ENCODE measurements at places on chromosomes 13 and 19.

- DNase-seq = no peak
Observed at GRCh38 chr13:19267746-19268145, 86.1 kb upstream of the TUBA3C start.

DNA sequence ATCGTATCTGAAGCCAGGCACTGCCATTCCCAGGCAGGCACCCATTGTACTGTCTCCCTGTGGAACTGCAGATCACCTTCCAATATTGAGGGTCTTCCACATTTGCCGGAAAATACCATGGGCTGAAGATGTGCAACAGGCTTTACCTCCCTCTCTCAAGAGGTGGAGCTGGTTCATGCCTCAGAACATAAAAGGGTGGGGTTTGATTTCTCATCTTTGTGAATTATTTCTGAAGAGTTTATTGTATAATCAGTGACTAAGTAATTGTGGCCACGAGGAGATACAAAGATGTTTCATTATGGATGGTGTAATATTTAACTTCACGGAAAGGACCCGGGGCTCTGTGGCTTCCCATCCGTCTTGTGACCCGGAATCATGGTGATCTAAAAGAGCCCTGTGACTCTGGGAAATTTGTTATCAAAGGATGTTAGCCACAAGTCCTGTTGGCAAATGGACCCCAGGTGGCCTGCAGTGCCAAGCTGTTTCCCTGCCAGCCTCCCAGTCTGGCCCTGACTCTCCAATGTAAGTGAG, 230.5 kb downstream of the LACC1 start:
- no peak for DNase-seq

DNA sequence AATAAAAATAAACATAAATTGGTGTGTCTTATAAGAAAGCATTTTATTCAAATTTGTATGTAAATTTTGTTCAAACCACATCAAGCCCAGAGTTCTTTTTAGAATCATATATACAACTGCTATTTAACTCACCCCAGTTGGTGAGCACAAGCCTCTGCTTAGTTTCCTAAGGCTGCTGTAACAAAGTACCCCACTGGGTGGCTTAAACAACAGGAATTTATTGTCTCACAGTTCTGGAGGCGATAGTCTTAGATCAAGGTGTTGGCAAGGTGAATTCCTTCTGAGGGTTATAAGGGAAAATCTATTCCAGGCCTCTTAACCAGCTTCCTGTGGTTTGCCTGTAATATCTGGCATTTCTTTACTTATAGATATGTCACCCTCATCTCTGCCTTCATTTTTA, 1133.5 kb downstream of the OLFM4 start:
- no peak for DNase-seq

DNA sequence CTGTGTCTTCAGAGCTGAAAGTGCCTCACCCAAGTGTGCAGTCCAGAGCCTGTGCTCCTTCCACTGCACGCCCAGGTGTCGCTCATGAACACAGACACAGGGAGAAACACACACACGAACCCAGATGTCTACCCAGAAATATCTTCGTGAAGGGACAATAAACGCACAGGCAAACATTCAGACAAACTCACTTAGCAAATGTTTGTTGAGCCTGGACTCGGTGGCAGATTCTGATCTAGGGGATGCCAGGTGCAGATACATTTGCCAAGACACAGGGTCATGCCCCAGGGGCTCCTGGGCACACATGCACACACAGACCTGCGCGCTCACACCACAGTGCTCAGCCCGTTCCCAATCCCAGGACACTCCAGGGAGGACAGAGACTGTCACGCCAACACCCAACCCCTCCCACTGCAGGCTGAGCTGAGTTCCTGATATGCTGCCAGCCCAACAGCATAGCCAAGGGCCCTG, 31.9 kb downstream of the SCGB2B2 start:
- DNase-seq = no peak

- no peak for DNase-seq
Observed at GRCh38 chr19:704447-704741, 4.3 kb upstream of the PALM start.

GRCh38 chr13:45269204-45269603, 68.4 kb upstream of the KCTD4 start:
- DNase-seq = no peak

DNA sequence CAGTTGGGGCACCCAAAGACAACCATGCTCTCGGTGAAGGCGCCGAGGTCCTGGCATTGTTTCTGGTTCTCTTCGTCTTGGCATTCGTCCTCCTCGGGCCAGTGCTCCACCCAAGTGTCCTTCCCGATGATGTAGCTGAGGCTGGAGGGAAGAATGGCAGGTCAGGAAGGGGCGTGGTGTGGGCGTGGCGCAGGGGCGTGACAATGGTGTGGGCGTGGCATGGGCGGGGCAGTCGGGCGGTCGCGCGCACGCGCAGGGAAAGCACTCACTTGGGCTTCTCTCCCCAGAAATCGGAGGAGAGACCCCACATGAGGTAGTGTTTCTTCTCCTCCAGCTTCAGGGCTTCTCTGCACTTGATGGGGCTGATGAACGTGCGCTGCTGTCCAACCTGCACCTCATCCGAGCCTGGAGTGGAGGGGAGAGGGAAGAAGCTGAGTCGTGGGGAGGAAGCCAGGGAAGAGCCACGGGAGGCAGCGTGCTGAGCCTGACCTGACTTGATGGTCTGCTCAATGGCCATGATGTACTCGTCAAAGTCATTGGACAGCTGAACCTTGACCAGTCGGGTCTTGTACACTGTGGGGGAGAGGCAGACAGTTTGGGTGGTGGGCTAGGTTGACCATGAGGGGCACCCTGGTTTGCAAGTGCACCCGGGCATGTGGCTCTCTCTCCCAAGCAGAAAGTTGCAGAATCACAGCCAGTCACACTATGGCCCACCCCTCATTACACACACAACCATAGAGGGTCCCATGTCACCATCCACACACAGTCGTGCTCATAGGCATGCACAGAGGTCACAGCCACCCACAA, 8.1 kb upstream of the TNFSF14 start:
- DNase-seq = no peak

DNA sequence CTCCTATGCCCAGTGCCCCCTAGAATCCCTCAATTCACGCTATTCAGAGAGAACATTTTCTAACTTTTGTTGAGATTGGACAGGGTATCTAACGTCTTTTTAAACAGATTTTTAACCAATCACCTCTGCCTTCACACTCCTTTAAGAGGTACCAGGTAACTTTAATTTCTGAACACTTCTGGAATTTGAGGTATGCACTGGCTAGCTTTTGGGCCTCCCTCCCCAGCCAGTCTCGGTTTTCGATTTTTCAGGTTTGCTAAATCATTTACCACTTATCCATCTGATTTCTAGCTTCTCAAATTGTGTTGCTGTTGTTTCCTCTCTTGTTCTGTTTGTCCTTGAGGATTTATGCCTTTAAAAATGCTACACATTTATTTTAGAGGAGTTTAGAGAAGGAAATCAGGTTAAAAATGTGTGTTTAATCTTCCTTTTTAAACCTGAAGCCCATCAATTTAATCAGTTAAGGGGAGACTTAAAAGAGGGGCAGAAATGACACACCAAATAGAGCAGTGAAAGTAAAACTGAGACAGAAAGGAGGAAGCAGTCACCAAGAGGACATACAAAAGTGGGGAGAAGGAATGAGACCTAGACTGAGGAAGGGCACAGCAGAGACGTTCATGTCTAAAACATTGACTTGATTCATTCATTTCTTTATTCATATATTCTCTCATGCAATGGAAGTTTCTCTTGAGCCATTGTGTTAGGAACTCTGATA, 139.6 kb upstream of the HTR2A start:
- DNase-seq = no peak

DNA sequence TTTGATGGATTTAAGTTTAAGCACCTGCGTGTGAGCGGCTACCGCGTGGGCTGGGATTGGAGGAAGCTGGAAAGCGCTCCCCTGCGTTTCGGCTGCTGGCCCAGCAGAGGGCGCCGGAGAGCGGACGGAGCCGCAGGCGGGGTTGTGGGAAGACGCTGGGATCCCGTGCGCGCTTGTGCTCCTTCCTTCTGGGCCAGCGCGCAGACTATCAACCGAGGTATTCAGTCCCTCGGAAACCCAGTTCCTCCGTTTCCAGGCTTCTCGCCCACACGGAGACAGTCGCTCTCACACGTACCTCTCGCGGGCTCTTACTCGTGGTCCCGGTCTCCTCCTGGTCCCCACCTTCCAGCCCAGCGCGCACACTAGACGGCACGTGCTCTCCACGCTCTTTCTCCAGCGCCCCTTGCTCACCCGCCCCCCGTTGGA, 28.8 kb downstream of the EPN1 start:
- no peak for DNase-seq

GRCh38 chr13:25927363-25927762, 124.5 kb downstream of the SHISA2 start:
- no peak for DNase-seq

- no peak for DNase-seq
Observed at GRCh38 chr13:104683789-104684188, 1617.6 kb upstream of the SLC10A2 start.

- DNase-seq = no peak
Observed at GRCh38 chr13:94464771-94465170, 14.7 kb downstream of the DCT start.

DNA sequence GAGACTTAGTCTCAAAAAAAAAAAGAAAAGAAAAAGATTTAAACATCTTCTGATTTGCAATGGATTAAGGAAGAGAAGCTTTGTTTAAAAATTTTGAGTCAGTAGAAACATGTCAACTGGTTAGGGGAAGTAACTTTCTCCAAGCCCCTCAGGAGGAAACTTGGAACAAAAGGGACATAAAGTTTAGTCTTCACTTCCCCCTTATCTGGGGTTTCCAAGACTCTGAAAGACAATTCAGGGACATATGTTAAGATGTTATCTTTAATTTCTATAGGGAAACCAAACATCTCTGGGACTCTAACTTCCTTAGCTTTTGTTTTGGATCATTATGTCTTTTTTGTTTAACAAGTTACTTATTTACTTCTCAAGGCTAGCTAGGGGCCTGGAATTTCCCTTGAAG, 20.1 kb upstream of the MRI1 start:
- DNase-seq = no peak

GRCh38 chr19:53511933-53512374, 26.0 kb upstream of the ZNF331 start:
- DNase-seq = no peak

- DNase-seq = no peak
Observed at GRCh38 chr13:76619631-76620030, 266.6 kb downstream of the KCTD12 start.

- peak; percentile 40 for DNase-seq
Observed at GRCh38 chr13:77026255-77026860, 601 bp downstream of the FBXL3 start.

GRCh38 chr13:98740131-98740530, 12.3 kb downstream of the SLC15A1 start:
- no peak for DNase-seq

DNA sequence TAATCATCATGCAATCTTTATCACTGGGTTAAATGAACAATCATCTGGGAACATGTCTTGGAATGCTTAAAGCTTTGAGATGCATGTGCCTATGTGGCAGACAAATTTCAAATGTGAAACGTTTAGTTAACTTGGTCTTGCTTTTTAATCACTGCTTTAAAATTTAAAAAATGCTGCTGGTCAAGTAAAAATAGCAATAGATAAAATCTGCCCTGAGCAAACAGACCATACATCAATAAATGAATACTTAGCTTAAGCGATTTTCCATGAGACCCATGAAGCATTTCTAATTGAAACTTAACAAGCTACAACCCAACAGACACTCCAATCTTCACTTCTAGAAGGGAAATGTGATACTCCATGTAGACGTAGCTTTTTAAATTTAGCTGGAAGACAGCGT, 1.9 kb upstream of the KL start:
- DNase-seq = no peak

- DNase-seq = no peak
Observed at GRCh38 chr13:59452189-59452890, 711.4 kb downstream of the DIAPH3 start.

DNA sequence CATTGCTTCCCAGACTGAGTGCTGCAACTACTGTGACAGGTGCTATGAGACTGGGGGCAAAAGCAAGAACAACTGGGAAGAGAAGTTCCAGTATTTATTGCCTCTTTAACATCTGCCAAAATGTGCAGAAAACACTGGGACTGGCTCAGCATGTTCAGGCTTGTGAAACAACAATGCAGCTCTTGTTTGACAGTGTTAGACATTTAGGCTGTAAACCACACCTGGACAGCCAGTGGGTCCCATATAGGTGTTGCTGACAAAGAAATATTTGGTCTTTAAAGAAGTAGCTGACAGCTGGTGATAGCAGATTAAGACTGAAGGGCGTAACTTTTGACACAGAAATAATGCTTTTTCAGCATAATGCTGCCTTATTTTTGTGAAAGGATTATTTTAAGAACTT, 88.1 kb downstream of the STOML3 start:
- DNase-seq = no peak

DNA sequence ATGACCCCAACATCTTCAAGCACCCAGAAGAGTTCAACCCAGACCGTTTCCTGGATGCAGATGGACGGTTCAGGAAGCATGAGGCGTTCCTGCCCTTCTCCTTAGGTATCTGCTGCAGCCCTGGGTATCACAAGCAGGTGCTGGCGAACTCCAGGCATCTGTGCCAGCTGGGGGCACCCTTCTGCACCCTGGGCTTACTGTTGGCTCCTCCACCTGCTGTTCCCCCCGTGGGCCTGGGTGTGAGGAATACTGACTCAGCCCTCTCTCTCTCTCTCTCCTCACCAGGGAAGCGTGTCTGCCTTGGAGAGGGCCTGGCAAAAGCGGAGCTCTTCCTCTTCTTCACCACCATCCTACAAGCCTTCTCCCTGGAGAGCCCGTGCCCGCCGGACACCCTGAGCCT, 13.0 kb downstream of the CYP2S1 start:
- DNase-seq = no peak

DNA sequence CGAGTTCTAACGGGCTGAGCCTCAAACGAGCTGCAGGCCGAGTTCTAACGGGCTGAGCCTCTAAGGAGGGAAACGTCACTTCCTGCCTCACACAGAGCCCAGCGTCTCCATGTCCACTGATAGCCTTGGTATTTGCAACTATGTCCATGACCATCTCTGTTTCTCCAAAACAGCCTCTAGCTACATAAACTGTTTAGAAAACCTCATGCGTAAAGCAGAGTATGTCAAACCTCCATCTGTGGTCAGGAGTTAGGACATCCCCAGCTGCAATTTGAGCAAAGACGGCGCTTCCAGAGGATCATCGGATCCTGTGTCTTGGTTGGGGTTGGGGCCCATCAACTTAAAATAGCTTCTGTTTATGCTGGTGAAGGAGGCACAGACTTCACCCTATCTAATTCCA, 20.8 kb downstream of the RASA3 start:
- DNase-seq = no peak

Data from stimulated activated CD8-positive, alpha-beta memory T cell treated with anti-CD3 and anti-CD28 coated beads, Interleukin-4, amount 100 ng/mL, for 4 hours (primary cell).